ENCODE measurements at places on chromosomes 3 and 15.

GRCh38 chr3:190048932-190049441, 71.7 kb downstream of the P3H2 start:
- no peak for DNase-seq

- DNase-seq, result no peak
Observed at GRCh38 chr15:20358066-20358778, 183.4 kb downstream of the GOLGA6L6 start.

- no peak for DNase-seq
Observed at GRCh38 chr15:72774696-72775383, 8.7 kb downstream of the ADPGK start.

DNA sequence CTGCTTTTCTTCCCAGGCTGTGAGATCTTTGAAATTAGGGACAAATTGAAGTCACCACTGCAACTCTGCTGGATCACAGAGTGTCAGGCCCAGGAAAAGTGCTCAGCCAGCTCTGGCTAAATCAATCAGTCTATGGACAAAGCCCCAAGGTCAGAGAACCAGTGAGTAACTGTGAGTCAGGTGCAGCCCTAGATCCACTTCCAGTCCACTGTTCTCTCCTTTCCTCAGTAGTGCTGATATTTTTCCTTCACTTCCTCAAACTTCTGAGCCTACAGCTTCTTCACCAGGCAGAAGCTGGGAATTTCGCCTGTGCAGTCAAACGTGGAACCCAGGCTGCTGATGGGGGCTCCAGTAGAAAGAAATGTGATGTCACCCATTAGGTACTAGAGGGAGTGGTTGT, 75.1 kb upstream of the TRIM42 start:
- no peak for DNase-seq

DNA sequence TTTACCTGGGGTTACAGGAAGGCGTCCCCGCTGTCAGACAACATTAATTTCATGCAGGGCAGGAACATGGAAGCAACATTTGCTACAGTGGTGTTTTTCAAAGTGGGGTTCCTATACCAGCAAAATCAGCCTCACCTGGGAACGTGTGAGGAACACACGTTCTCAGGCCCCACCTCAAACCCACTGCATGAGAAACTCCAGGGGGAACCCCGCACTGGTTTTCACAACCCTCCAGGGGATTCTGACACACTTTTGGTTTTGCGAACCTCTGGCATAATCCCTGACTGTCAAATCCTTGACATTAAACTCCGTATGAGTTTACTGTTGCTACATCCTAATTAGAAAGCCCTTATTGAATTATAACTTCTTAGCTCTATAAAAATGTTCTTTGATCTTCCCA, 127.7 kb downstream of the LRRK1 start:
- peak; percentile 3 for DNase-seq

DNA sequence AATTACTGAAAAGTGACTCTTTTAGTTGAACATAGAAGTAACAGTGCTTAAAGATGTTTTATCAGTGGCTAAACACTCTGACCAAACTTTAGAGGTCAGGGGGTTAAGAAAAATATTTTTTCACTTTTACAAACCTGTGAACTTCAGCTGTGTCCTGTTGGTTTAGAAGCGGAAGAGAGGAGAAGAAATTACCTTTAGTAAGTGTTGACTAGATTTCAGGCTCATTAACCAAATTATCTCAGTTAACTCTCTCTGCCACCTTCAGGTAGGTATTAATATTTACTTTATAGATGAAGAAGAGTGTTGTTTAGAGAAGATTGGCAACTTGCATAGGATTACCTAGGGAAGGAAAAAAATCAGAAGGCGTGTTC, 151.9 kb upstream of the CMC1 start:
- DNase-seq, result no peak

- no peak for DNase-seq
Observed at GRCh38 chr3:35653347-35653746, 14.0 kb downstream of the ARPP21 start.

DNA sequence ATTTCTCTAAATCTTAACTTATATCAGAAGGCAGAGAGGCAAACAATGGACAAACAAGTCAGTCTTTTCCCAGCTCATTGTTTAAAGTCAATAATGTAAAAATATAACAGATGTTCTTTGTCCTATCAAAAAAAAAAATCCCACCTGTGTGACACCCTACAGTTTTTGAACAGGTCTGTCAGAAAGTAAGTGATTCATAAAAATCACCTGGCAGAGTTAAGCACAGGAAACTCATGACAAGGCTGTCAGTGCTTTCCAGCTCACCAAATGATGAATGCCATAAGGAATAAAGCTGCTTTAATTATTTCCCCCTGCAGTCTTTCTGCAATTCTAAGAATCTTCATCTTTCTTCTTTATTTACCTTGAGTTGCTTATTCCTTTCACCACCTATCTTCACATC, 30.3 kb downstream of the ROBO1 start:
- no peak for DNase-seq

GRCh38 chr3:113560831-113561623, 28.7 kb downstream of the SIDT1 start:
- no peak for DNase-seq

- no peak for DNase-seq
Observed at GRCh38 chr3:185330238-185330637, 32.7 kb upstream of the MAP3K13 start.

DNA sequence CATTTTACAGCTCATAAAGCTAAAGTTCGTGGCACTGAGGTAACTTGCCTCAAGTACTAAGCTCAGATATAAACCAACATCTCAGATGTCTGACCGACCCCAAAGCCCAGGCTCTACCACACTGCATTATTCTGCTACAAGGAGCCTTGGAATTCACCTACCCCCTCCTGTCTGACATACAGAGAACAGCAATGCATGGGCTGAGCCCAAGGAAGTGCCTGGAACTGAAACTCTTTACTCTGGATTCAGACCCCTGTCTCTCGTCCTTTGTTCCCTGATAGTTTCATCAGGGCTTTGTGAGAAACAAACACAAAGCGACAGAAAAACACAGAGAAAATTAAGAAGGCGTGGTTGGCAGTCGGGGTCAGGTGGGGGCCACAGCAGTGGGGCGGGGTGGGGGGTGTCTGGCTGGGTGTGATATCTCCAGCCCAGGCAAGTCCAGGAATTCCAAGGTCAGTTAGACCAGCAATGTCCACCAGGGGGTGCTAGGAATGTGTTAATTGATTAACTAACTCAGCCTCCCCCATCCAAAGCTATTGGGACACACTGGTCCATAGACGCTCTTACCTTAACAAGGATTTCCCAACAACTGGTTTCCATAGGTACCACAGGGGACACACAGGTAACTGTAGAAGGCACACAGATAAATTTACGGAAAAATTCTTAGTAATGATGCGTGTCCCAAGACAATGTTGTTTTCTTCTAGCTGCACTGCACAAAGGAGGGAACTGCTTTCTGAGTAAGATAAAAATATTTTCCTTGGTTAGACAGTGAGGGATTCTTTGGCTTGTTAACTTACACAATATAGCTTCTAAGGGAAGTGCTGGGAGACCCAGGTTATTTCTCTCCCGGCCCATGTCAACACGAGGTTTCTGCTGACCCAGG, 18.8 kb upstream of the SSUH2 start:
- peak; percentile 70 for DNase-seq

DNA sequence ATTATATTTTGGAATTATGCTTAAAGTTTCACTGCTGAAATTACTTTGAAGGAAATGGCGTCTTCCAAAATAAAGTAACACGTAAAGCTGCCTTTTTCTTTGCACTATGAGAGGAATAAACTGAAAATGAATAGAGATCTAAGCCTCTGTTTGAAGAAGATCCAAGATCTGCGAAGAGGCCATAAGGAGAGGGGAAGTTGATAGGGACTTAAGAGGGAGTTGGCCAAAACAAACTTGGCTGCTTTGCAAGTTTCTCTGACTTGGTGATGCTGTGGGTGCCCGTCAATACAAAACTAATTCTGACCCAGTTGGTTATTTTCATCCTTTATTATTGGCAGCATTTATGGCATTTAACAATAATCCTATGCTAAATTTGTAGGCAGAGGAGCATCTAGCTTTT, 190.2 kb upstream of the GBE1 start:
- DNase-seq, result no peak

DNA sequence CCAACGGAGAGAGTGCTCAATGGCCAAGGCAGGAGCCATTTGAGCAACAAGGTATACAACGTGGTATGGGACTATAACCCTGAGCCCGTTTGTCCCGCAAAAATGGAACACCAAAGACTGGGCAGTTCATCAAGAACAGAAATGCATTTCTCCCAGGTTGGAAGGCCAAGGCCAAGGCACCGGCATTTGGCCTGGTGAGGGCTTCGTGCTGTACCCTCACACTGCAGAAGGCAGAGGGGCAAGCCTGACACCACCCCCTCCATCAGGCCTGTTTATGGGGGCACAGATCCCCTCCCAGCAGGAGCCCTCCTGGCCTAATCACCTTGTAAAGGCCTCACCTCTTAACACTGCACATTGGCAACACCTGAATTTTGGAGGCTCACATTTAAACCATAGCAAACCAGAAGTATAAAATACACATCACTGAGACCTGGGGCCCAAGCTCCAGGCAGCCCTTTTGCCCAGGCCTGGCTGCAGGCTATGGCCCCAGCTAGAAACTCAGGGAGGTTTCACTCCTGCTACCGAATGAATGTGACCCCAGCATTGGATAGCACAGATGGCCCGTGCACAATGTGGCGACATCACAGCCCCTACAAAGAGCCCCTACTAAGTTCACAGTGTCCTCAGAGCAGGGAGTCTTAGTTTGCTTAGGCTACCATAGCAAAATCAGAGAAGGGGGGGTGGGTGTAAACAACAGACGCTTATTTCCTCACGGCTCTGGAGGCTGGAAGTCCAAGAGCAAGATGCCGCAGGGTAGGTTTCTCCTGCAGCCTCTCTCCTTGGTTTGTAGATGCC, 47.1 kb downstream of the KLF15 start:
- DNase-seq, result no peak

DNA sequence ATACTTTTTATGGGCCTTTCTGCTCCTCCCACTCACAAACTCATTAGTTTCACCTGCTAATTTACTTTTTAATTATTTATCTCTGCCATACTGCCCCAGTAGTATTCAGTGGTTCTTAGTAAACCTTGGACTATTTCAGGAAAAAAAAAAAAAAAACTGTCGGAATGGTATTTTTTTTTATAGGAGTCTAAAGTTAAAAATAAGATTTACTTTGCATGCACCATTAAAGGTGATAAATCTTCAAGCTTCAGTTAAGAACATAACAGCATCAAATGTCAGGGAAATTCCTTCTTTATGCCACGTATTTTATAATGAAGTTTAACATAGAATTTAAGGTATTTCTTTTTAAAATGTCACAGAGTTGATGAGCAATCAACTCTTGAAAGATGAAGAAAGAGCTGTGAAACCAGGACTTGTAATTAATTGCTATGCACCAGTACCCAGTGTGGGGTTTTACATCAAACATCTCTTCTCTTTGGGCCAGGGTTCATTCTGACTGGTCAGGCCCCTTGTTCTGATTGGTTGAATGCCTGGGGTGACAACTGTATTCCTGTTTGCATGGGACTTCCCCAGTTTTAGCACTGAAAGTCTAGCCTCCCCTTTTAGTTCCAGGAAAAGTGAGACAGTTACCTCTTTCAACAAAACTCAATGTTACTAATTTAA, 40.3 kb upstream of the PTPRG start:
- DNase-seq, result no peak

DNA sequence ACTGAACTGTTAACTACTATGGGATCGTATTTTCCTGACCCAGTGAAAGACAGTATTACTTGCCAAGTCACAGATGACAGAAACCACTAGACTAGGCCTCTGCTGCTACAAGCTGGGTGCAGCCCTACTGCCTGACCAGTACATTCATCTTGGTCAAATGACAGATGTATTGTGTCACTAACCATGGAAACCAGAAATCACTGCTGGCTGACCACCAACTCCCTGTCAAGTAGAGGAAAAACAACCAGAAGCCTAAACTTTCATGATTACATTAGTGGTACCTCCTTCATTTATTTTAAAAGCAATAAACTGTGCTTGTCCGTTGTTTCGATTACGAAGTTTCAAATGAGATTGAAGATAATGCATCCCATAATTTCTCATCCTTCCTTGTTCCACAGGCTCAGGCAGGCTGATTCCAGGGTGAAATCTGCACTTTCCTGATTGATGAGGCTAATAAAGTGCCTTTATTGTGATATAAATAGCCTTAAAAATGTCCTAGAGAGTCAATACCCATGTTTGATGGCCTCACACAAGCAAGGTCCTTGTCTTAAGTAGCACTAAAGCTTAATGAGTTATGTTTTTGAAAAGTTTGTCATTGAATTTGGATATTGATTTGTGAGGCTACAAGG, 309.7 kb downstream of the LSAMP start:
- no peak for DNase-seq

- DNase-seq, result no peak
Observed at GRCh38 chr3:180959691-180960090, 29.8 kb downstream of the DNAJC19 start.

DNA sequence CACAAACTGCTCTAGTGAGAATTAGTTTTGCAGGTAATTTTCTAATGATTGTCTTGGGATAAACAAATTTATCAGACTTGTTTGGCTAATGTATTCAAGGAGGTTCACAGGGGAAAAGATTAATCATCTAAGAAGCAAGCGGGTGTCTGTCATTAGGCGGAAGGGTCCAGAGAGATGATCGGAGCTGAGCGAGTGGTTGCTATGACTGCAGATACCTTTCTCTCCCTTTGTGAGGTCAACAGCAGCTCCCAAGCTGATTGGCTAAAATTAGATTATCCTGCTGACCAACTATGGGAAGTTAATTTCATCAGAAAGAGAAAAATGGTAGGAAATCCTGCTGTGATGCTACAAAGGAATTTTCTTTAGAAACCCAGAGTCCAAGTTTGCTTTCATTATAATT, 276.0 kb downstream of the SOX2 start:
- no peak for DNase-seq

DNA sequence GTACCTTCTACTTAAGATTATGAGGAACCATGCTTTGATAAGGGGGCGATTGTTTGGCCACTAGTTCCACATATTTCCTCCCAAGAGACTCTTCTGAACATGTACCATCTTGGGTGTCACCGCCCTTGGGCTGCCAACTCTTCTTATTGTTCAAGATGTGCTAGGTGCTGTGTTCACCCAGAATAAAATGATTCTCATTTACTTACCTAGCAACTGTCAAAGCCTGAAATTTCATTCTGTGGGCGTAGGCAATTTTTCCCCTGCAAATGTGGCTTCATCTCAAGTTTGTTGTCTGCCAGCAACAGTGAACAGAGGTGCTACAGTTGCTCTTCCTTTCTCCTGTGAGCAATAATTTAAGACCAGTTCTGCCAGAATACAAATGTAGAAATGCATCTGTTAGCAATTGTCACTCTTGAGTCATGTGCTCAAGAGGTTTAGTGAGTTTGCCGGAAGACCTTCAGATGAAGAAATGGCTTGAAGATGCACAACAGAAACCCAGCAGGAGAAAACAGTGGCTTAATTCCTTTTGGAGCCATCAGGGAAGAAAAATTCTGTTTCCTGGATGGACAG, 41.3 kb upstream of the RARB start:
- DNase-seq, result no peak

- no peak for DNase-seq
Observed at GRCh38 chr15:29216955-29217354, 52.7 kb downstream of the NSMCE3 start.

- no peak for DNase-seq
Observed at GRCh38 chr15:39625856-39626255, 45.0 kb downstream of the THBS1 start.

Data from progenitor cell of endocrine pancreas (in vitro differentiated cells).